ENCODE measurements at places on chromosomes 7 and 10.

DNA sequence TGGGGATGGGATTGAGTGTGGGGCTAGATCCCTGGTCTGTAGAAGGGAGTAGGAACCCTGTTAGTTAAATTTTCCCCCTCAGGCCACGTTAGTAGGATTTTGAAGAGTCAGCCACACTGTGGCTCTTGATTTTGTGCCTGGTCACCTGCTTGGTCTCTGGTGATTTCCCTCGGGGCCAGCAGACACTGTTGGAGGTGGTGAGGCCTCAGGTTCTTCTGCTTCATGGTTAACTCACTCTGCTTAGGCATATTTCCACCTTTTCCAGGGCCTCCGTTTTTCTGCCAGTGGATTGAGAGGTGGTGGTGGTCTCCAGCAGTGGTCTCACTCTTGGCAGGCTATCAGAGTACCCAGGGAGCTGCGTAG, 4.1 kb downstream of the TSPAN14 start:
- no peak for DNase-seq

DNA sequence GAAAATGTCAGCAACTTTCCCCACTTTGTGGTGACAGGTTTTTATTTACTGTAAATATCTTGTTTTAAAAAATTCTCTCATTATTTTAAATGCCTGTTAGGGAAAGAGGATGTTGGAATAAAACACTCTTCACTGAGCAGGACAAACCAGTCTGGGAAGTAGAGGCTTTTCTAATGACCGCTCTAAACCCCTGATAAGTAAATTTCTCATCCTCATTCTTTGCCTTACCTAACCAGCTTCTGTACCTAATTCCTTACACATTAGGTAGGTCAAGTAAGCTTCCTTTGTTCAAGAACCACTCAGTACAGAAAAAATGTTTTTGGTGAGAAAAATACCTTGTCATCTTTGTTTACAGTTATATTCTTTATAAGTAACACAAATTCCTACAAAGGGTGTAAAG, 143.6 kb downstream of the GPR85 start:
- no peak for DNase-seq

- no peak for DNase-seq
Observed at GRCh38 chr7:7330997-7331396, 148.7 kb downstream of the C1GALT1 start.

- DNase-seq, result no peak
Observed at GRCh38 chr7:146146831-146147486, 30.4 kb downstream of the CNTNAP2 start.

- DNase-seq, result no peak
Observed at GRCh38 chr10:19941206-19941880, 125.1 kb downstream of the PLXDC2 start.

DNA sequence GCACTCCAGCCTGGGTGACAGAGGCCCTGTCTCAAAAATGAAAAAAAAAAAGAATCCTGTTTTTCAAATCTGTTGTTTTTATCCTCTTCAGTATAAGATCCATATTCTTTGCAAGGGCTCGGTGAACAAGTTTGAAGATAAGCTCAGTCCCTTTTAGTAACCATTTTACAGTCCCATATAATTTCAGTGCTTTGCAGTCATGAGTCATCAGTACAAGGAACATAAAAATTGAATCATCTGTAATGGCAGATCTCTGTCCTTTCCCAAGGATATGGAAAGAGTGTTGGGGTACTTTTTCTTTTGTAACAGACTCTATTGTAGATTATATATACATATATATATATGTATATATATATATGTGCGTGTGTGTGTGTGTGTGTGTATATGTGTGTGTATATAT, 52.2 kb upstream of the ZPBP start:
- DNase-seq, result no peak

GRCh38 chr7:11506417-11506816, 325.6 kb downstream of the THSD7A start:
- no peak for DNase-seq

DNA sequence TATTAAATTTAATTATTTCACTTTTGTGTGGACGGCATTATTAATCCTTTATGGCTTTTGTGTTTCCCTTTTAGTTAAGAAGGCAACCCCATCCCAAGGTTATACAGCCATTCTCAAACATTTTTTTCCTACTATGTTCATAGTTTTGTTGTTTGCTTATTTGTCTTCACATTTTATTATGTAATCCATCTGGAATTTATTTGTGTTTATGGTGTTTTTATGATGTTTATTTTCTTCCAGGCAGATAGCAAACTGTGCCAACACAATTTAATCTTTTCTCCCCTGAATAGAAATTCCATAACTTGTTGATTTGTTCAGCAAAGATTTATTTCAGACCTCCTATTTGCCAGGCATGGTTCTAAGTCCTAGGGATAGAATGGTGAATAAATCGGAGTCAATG, 42.9 kb downstream of the RAB18 start:
- DNase-seq, result no peak

GRCh38 chr7:122248472-122248871, 56.1 kb downstream of the FEZF1 start:
- no peak for DNase-seq

- no peak for DNase-seq
Observed at GRCh38 chr10:97230146-97230545, 44.4 kb upstream of the SLIT1 start.

DNA sequence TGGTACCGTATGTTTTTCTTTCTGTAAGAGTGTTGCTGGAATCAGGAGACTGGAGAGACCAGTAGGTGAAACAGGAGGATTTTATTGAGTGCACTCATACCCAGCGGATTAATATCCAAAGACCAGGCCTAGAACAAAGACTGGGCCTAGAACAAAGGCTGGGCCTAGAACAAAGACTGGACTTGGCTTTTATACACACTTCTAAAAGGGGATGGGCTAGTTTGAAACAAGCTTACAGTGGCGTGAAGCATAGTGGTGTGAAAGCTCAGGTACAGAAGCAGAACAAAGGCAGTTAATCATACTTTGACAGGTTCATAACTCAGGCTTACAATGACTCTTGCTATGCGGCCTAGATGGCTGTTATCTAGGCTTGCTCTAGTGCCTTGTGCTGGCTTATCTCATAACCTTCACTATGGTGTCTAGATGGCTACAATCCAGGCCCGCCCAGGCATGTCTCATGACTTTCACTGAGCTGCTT, 67.7 kb downstream of the TRIM24 start:
- DNase-seq, result no peak

- no peak for DNase-seq
Observed at GRCh38 chr7:17651863-17652385, 288.4 kb downstream of the SNX13 start.

GRCh38 chr7:118404211-118404610, 179.7 kb downstream of the ANKRD7 start:
- no peak for DNase-seq
